Fibroblast of lung (primary cell): ENCODE measurements at places on chromosomes 12 and 14. TPM values are rescaled to one million over a fixed set of nuclear protein-coding genes. Genes with fewer than 3 reads are reported as not detected.

Gene FUT8
- total RNA-seq: 95.8 and 105 TPM in 2 replicates

Gene KERA
- total RNA-seq: not detected in 2 replicates

DNA sequence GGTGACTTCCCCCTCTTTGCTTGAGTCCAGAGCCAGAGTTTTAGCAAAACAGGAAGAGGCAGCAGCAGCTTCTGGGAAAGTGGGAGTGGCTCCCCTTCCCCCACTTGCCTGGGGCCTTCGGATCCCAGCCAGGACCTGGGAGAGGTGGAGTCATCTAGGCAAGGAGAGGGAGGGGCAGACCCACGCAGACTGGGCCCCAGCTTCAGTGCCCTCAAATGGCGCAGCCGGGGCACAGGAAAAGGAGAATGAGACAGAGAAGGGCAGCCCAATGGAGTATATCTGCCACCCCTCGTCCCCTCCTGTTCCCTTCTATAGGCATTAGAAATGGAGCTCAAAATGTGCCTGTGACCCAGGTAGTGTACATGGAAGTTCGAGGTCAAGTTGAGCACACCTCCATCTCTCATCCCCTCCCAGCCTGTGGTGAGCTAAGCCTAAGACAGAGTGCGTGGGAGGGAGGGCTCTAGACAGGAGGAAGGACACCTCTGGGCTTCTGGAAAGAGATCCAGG is 9.3 kb upstream of the HDAC7 start:
- H3K4me3 ChIP-seq: no peak overlapping the region
- H3K4me1 ChIP-seq: peaks cover 9% of the 10 kb centered on the region
- no peaks in the 10 kb centered on the region for H3K27me3 ChIP-seq
- H3K36me3 ChIP-seq: no peaks in the 10 kb centered on the region

DNA sequence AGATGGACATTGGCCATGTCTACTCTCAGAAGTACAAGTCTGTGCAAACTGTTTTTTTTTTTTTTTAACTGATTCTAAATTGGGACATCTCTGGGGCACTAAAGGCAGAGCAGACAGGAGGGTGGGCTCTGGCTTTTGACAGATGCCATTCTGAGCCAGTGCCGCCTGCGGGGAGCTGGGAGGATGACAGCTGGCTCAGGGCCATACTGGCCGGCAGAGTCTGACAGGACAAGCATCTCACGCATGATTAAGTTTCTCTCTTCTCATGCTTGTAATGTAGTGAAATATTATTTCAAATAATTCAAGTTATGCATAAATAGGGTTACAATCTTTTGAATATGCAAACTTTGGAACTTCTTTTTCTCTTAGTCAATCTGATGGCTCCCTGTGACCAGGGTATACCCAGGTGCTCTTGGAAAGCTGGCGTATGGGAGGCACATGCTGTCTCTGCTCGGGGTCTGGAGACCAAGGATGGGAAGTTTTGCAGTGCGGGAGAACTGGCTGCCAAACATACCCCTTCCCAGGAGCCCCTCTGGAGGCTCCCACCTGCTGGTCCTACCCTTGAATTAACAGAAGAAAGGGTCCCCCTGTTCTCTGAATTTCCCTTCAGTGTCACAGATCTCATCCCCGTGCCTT is 7.6 kb downstream of the CDCA4 start:
- no peaks in the 10 kb centered on the region for H3K4me1 ChIP-seq
- DNase-seq: no peak
- H3K36me3 ChIP-seq: peaks cover 13% of the 10 kb centered on the region
- no peaks in the 10 kb centered on the region for H3K27me3 ChIP-seq
- H3K4me3 ChIP-seq: no peak overlapping the region
- H3K27ac ChIP-seq: no peak overlapping the region

DNA sequence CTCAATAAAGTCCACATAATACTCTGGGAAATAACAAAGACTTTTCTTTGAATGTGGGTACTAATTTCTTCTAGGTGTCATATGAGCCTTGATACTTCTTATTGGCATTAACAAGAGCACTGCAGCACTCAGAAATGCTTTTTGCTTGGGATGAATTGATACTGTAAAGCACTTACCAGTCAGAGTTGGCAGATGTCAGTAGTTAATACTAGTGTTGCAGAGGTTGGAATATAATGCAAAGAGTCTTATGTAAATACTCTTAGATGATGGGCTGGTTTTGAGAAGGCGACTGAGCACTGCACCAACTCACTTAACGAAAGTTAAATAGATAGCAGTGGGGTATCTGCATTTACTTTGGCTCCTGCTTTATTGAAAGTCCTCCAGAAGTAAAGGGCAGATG is 25.6 kb upstream of the MBIP start:
- H3K4me3 ChIP-seq: no peak overlapping the region
- H3K36me3 ChIP-seq: no peaks in the 10 kb centered on the region
- no peak for DNase-seq
- H3K4me1 ChIP-seq: no peaks in the 10 kb centered on the region
- no peaks in the 10 kb centered on the region for H3K27me3 ChIP-seq

DNA sequence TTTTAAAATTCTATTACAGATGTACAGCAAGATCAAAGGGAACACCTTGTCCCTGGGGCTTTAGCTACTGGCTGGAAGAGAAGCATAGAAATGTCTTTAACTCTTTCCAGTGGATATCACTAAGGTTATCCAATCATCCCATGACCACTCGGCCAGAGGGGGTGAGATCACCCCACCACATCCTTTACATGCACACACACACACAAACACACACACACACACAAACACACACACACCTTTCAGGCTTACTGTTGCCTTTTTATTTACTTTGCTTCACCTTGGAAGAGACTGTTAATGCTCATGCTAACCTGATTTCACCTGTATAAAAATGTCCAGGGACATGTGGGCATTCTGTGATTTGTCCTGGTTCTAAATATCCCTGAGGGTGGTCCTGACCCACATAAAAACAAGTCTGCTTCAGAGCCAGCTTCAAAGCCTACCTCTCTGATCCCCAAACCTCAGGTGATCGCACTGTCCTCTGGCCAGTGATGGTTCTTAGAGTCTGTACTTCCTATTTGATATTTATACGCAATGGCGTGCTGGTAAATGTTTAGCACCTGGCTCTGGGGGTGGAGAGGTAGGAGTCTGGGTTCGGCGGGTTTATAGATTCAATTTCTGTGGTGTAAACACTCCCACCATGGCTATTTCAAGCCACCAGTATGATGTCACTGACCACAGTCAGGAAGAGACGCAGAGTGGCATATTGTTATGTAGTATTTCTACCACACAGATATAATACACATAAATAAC is 166.1 kb upstream of the EEA1 start:
- DNase-seq: no peak
- H3K4me3 ChIP-seq: no peak overlapping the region
- peaks cover 3% of the 10 kb centered on the region for H3K4me1 ChIP-seq
- no peak overlapping the region for H3K27ac ChIP-seq
- no peaks in the 10 kb centered on the region for H3K27me3 ChIP-seq
- H3K36me3 ChIP-seq: no peaks in the 10 kb centered on the region
